ENCODE measurements at places on chromosomes 13 and 19.

DNA sequence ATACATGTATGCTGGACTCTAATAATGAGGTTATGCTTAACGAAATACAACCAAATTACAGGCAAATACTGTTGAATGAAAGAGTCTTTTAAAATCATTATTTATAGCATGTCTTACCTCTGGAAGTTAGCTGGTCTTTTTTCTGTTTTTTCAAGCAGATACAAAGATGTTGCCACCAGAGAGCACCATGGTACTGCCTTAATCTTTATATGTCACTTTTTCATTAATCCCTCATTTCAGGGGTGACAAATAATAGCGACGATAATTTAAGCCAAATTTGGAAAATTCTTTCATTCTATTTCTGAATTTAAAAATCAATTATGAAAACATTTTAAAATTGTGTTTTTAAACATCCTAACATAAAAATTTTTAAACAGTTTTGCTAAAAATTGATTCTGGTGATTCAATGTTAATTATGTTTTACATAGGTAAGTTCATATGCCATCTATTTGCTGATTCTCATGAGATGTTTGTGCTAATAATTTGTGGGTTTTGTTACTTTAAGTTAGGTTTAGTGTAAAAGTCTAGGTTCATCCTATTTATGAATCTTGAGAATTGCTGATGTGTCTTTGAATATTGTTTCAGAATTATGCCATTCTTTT is 379.3 kb upstream of the SGCG start:
- no peak for DNase-seq

DNA sequence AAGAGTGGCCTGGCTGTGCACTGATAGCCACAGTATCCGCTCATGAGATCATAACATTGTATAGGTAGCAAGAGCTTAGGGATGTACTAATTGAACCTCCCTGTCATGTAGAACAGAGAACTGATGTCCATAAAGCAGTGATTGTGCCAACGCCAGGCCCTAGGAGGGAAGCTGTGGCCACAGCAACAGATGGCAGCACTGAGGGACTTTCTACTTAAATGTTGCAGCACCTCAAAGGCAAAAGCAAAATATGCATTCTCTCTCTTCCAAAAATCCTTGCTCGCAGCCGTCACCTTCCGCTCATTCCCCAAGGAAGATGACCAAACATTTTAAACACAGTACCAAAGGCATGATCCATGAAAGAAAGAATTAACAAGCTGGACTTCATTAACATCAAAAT is 32.3 kb downstream of the COL4A1 start:
- DNase-seq, result no peak

- DNase-seq, result no peak
These were observed 63.3 kb downstream of the ZIC5 start for GRCh38 chr13:99908140-99908803.

- DNase-seq, result no peak
These were observed 52.2 kb downstream of the RFC3 start for GRCh38 chr13:33870046-33870668.

- DNase-seq, result no peak
These were observed 27.2 kb downstream of the FOXO1 start for GRCh38 chr13:40639221-40639681.

All from stimulated activated CD8-positive, alpha-beta memory T cell treated with anti-CD3 and anti-CD28 coated beads, Interleukin-12 subunit alpha, Interleukin-12 subunit beta, amount 100 ng/mL, for 1 hour (primary cell).